ENCODE measurements at places on chromosomes 12 and 14. TPM values are rescaled to one million over a fixed set of nuclear protein-coding genes. Genes with fewer than 3 reads are reported as not detected.

GPR132 gene
- polyA plus RNA-seq, result 19.0 TPM

ARL1 gene
- polyA plus RNA-seq, result 27.3 TPM

DEPDC4 gene
- polyA plus RNA-seq, result not detected

ITPR2 gene
- 6.4 TPM for polyA plus RNA-seq

BBS10 gene
- polyA plus RNA-seq, result 1.8 TPM

TTC6 gene
- not detected for polyA plus RNA-seq

RNASE1 gene
- 2.1 TPM for polyA plus RNA-seq

RIC8B gene
- polyA plus RNA-seq, result 2.7 TPM

Data from CD14-positive monocyte (primary cell).